Suprapubic skin (tissue), 4 donors: ENCODE measurements at places on chromosomes 5 and 9.

DNA sequence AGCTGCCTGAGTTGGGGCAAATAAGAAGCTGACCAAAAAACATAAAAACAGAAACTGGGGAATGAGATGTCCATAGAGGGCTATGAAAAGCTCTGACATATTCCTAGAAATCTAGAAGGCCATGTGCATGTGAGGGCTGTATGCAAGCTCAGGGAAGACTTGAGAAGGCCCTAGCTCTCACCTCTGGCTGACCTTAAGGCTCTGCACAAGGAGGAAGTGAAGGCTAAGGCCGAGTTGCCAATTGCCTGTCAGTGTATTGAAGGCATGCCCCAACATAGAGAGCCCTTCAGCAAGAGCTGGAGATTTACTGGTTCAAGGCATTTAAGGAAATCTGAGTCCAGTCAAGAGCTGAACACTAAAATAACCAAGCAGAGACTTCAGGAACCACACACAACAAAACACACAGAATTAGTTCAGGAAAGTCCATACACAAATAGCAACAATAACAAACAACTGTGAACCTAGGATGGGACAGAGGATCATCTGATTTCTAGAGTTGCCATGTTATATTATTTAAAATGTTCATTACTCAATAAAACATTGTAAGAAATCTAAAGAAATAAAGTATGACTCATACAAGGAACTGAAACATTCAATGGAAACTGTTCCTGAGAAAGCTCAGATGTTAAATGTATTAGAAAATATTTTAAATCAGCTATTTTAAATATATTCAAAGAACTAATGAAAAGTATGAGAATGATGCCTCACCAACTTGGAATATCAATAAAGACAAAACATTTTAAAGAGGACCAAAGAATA lies 161.8 kb downstream of the AUH start:
- no peak for DNase-seq
- H3K27me3 ChIP-seq: no peaks in the 10 kb centered on the region
- no peak overlapping the region for H3K27ac ChIP-seq
- peaks cover 43% of the 10 kb centered on the region for H3K4me1 ChIP-seq
- H3K36me3 ChIP-seq: no peaks in the 10 kb centered on the region
- H3K4me3 ChIP-seq: no peak overlapping the region

- H3K27me3 ChIP-seq: no peaks in the 10 kb centered on the region
- no peaks in the 10 kb centered on the region for H3K4me1 ChIP-seq
- DNase-seq: no peak
- H3K4me3 ChIP-seq: no peak overlapping the region
Measured at GRCh38 chr5:157867751-157868387, 8.9 kb upstream of the CLINT1 start.

DNA sequence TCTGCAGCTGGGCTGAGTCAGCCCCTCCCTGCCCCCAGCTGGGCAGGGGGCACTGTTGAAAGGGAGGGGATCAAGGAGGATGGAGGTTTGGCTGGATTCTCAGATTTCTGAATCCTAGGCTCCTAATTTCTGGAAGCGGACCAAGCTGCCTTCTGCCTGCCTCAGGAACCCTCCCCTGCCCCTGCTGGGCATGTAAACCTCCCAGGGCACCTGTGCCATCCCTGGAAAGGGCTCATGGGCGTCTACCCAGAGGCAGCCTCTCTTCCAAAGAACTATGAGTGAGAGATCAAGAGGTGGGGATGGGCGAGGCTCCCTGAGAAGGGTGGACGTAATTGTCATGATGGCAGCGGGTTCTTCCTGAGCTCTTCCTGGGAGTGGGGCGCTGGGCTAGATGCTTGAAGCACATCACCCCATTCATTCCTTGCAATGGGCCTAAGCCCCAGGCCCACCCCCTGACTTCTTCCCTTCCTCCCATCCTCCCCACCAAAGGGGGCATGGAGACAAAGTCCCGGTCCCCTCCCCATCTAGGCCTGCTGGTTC lies 21.6 kb downstream of the CSF1R start:
- H3K27ac ChIP-seq: no peak overlapping the region
- DNase-seq: no peak
- no peaks in the 10 kb centered on the region for H3K4me1 ChIP-seq
- no peaks in the 10 kb centered on the region for H3K36me3 ChIP-seq

DNA sequence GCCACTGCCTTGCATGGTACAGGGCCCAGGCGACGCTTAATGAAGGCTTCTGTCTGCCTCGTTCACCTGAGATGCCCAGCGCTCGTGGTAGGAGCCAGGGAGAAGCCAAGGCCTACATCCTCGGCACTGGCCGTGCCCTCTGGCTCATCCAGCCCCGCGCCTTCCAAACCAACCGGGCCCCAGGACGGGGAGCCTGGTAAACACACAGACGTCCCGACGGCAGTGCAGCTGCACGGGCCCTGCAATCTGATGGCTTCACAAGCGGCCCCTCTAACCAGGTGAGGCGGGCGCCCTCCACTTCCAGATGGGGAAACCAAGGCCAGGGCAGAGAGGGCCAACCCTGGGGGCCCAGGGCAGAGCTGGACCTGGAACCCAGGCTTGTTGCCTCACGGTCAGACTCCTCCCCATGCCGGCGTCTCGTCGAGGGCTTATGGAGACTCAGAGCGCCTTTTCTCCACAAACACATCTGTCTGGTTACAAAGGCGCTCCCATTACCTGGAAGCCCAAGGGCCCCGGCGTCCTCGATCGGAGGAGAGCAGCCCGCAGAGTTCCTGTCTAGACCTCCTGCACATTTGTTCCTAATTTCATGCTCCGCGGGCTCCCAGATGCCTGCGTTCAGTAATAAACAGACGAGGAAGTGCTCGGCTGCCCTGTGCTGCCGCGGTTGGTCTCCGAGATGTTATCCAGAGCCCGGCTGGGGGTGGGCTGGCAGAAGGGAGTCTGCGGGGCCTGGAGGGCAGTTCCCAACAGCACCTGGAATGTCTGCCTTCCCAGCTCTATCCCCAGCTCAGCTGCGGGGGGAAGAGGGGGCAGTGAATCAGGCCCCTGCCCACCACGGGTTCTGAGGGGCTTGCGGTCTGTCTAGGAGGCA lies 23.5 kb downstream of the FAM163B start:
- peaks cover 18% of the 10 kb centered on the region for H3K4me1 ChIP-seq
- H3K27ac ChIP-seq: no peak overlapping the region
- H3K27me3 ChIP-seq: peaks cover 68% of the 10 kb centered on the region
- no peak overlapping the region for H3K4me3 ChIP-seq
- H3K36me3 ChIP-seq: no peaks in the 10 kb centered on the region

- peaks cover 31% of the 10 kb centered on the region for H3K27me3 ChIP-seq
- no peak overlapping the region for H3K27ac ChIP-seq
- no peaks in the 10 kb centered on the region for H3K36me3 ChIP-seq
- no peak for DNase-seq
Measured at GRCh38 chr5:85334-85995, 6.5 kb upstream of the PLEKHG4B start.

DNA sequence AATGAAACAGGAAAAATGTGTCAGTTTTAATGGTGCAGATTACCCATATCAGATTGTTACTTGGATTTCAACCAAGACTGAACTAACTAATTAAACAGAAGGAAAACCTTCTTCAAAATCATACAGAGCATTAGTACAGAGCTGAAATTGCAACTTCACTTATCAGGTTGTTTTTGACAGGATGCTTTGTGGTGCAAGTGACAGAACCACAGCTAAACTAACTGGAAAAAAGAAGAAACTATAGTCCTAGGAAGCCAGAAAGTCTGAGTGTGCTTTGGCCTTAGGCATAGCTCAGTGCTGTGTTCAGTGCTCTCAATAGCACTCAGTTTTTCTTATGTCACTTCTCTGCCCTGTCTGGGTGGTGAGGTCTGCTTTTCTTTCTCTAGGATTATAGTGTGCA lies 267.4 kb downstream of the CHSY3 start:
- no peak overlapping the region for H3K4me3 ChIP-seq
- no peak overlapping the region for H3K27ac ChIP-seq
- H3K4me1 ChIP-seq: no peaks in the 10 kb centered on the region
- DNase-seq: no peak
- H3K36me3 ChIP-seq: no peaks in the 10 kb centered on the region

DNA sequence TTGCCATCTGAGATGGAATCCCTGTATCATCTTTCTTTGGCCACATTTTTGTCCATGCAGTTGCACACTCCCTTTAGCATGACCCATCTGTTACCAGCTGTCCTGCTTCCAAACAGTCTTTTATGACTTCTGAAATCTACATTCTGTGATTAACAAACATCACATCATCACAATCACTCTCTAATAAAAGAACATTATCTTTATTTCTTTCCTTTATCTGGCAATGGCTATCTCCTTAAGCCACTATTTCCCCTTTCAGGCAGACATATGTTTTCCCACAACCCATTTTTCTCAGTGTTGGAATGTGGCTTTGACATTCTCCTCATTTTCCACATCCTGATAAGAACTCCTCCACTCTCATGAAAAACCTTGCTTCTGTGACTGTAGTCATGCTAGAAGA lies 141.0 kb downstream of the ST8SIA4 start:
- H3K4me1 ChIP-seq: no peaks in the 10 kb centered on the region
- H3K4me3 ChIP-seq: no peak overlapping the region
- no peak overlapping the region for H3K27ac ChIP-seq
- DNase-seq: no peak
- no peaks in the 10 kb centered on the region for H3K36me3 ChIP-seq

- H3K4me3 ChIP-seq: no peak overlapping the region
- no peaks in the 10 kb centered on the region for H3K27me3 ChIP-seq
- no peak for DNase-seq
- peaks cover 47% of the 10 kb centered on the region for H3K4me1 ChIP-seq
Measured at GRCh38 chr9:124814164-124814535, 37.2 kb downstream of the OLFML2A start.

DNA sequence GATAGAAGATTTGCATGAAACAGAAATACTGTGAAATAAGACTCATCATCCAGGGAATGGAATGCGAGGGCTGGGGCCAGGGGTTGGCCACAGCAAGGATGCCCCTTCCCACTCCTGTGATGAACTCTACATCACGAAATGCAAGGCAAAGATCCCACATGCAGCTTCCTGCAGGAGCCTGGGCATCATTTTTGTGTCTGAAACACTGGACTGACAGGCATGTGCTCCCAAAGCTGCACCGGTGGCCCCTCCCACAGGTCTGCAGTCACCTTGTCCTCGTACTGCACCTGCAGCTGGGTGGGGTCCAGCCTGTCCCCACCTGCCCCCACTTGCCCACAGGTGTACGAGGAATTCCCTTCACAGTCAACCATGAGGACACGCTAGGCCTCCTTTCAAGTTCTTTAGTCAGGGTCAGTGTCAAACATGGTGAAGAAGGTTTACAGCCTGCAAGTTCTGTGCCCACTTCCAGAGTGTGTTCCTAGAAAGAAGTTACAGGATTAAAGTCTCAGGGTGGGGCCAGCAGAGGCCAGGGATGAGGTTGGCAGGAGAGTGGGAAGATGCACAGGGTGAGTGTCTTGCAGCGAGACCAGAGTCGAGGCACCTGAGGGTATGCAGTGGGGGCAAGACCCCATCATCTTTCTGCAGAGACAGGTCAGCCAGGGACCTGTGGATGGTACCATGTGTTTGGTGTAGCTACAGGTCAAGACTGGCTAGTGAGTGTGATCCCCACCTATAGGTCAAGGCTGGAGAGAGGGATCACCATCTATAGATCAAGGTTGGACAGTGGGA lies 155.0 kb upstream of the IRX2 start:
- H3K27ac ChIP-seq: no peak overlapping the region
- H3K4me3 ChIP-seq: no peak overlapping the region
- no peaks in the 10 kb centered on the region for H3K36me3 ChIP-seq
- H3K27me3 ChIP-seq: no peaks in the 10 kb centered on the region
- no peaks in the 10 kb centered on the region for H3K4me1 ChIP-seq
- no peak for DNase-seq

DNA sequence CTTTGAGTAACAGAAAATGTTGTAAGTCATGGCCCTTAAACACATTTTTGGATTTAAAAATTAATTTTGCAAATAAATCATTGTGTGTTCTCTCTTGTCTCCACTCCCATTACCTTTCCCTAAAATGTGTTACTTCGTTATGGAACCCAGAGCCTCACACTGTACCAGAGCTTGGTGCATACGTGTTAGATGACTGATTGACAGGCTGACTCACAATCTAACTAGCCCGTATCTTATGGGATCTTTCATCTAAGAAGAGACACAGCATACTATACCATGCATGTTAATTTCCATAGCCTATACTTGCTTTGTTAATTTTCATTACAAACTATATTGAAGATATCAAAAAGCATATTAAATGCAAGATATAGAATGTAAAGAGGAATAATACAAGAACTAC lies 87.1 kb downstream of the SPRY4 start:
- no peak overlapping the region for H3K27ac ChIP-seq
- no peak for DNase-seq
- H3K27me3 ChIP-seq: peaks cover 7% of the 10 kb centered on the region

GRCh38 chr9:89706731-89707191 lies 101.9 kb downstream of the GADD45G start:
- H3K4me1 ChIP-seq: peaks cover 2% of the 10 kb centered on the region
- H3K4me3 ChIP-seq: no peak overlapping the region
- H3K27me3 ChIP-seq: peaks cover 4% of the 10 kb centered on the region
- no peaks in the 10 kb centered on the region for H3K36me3 ChIP-seq
- no peak overlapping the region for H3K27ac ChIP-seq
- no peak for DNase-seq
